ENCODE measurements at places on chromosomes 13 and 19. TPM values are rescaled to one million over a fixed set of nuclear protein-coding genes. Genes with fewer than 3 reads are reported as not detected.
A peak's percentile ranks its signal among the peaks of the same experiment; 100 is the strongest.

ZNF433 gene
- total RNA-seq = 6.9 TPM

DNA sequence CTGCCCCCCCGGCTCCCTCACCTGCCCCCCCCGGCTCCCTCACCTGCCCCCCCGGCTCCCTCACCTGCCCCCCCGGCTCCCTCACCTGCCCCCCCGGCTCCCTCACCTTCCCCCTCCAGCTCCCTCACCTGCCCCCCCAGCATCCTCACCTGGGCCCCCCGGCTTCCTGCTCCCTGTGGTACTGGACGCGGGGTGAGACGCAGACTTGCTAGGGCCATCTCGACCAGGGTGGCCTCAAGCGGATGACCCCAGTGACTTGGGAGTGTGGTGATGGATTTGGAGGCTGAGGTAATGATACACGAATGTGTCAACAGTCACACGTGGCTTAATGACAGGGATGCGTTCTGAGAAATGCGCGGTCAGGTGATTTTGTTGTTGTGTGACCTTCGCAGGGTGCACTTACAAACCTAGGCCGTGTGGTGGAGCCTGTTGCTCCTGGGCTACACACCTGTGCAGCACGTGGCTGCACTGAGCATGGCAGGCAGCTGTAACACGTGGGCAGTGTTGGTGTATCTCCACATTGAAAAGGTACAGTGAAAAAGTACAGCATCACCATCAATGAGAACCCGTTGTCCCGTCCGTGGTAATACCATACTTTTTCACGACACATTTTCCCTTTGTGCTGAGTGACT is 197.8 kb downstream of the TEX29 start:
- no peak for ATAC-seq

FUT2 gene
- not detected for total RNA-seq

ZNF320 gene
- 16.2 TPM for total RNA-seq

DNA sequence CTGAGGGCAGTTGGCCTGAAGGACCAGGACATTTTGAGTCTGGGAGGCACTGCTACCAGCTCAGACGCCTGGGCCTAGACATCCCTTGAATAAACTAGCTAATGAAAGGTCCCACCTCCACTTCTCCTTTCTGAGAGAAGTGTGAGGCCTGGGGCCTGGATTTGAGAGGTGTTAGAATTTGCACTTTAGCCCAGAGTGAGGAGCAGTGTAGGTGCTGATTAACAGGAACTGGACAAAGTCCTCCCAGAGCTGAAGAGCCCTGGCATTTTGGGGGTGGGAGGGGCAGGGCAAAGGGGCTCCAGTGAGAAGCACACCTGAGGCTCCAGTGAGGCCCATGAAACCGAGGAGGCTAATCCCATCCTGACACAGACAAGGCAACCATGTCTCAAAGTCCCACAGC is 15.2 kb upstream of the SLC1A5 start:
- no peak for ATAC-seq

DNA sequence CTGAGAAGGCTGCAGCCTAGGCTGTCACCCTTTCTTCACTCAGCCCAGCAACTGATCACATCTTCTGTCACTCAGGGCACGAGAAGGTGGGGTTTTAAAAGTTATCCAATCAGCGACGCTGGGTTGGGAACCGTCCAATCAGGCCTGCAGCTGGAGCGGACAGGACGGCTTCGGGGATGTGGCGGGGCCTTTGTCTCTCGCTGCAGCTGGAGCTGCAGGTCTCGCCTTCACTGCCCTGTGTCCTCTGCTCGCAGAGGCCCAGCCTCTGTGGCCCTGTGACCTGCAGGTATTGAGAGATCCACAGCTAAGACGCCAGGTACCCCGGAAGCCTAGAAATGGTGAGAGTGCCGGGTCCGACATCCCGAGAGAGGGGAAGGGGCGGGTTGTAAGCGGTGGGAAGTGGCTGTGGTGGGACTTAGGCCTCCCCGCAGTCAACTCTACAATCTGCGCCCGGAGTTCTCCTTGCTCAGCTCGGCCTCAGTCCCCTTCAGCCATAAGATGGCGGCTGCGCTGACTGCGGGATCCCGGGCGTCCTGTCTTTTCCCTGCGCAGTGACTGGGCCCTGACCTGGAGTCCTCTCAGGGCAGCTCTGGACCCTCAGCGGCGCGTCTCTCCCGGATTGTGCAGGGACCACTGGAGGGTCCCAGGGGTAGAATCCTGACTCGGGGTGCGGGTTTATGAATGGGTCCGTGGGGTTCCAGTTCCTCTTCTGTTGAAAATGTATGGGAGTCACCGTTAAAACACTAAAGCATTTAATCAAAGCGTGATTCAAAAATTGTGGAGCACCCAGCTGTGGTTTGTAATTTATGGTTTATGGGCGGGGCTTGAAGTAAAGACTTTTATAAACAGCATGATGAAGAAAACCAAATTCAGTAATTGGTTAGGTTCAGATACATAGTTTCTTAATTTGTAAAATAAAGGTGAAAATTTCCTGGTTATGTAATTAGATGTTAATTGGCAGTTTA is at the start of gene ZNF714:
ZNF714 (plus strand) TSS at position 193 of the 965 bp plus-strand sequence. CDS start 16,066 bp downstream, outside the sequence.
- peak; percentile 94 for ATAC-seq

CYP4F3 gene
- 0.81 TPM for total RNA-seq

DNA sequence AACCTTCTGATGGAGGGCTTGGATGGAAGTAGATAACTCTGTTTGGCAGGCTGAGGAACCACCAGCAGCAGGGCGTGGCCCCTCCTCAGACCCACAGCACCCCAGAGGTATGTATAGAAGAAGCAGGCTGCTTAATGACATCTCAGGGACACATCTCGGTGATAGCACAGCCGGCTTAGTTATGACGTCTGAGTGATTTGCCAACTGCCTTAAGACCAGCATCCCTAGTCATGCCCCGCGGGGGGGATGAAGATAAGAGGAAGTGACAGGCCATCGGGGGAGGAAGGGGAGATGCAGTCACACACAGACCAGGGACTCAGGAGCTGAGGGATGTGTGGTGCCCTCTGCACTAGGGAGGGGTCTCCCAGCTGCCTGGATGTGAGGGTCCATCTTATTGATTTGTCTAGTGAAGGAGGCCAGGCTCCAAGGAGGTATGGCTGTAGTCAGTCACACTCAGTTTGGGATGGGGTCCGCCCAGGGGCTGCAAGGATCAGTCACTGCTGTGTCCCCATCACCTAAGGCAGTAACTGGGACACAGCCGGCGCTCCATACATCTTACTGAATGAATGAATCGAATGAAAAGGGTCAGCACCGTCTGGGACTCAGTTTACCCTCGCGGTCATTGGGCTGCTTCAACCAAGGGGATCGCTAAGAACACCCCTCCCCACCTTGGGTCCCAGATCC is 19.2 kb upstream of the ERCC1 start:
- ATAC-seq = no peak

ZNF793 gene
- 8.1 TPM for total RNA-seq

GRCh38 chr13:99989276-99990125 is 7.9 kb downstream of the ZIC2 start:
- peak; percentile 16 for ATAC-seq

- ATAC-seq = peak; percentile 43
Measured at GRCh38 chr13:24038841-24039330, 121.6 kb upstream of the SPATA13 start.

DNA sequence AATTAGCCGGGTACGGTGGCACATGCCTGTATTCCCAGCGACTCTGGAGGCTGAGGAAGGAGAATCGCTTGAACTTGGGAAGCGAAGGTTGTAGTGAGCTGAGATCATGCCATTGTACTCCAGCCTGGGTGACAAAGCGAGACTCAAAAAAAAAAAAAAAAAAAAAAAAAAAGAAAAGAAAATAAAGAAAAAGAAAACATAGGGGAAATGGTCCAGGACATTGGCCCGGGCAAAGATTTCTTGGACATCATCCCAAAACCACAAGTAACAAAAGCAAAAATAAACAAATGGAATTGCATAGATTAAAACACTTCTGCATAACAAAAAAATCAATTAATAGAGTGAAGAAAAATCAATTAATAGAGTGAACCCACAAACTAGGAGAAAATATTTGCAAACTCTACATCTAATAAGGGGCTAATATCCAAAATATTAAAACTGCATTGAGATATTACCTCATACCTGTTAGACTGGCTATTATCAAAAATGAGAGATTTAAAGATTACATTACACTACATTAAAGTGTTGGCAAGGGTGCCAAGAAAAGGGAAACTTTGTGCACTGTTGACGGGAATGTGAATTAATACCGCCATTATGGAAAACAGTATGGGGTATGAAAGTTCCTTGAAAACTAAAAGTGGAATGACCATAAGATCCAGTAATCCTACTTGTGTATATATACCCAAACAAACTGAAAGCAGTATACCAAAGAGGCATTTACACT is 18.5 kb upstream of the ABCC4 start:
- ATAC-seq = no peak

DNA sequence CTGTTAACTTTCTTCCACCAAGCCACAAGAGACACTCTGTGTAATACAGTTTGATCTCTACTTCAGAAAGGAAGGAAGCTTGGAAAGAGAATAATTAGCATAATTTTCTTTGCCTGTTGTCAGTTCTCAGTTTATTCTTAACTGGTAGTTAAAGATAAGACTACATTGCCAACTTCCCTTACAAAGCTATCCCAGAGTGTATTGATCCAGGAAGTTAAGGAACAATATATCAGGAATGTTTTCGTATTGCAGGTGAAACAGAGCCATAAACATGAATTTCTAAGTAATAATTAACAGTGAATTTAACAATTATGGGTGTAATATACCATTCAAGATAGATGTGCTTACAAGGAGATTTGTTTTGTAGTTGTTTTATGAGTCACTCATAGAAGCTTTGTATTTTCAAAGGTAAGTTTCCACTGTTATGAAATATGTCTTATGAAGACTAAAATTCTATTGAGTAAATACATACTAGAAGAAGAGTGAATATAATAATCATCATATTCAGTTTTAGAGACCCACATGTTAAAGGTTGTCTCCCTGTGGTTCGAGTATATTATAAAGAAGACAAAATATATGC is 88.4 kb upstream of the KLF5 start:
- no peak for ATAC-seq

- no peak for ATAC-seq
Measured at GRCh38 chr13:21133077-21133476, 43.3 kb downstream of the SKA3 start.

ALKBH6 gene
- total RNA-seq = 38.3 TPM

KIR3DL1 gene
- total RNA-seq = not detected

SMIM44 gene
- not detected for total RNA-seq

GRCh38 chr19:45681391-45682015 is 10.2 kb downstream of the SNRPD2 start:
- peak; percentile 95 for ATAC-seq

LILRB2 gene
- 5.0 TPM for total RNA-seq

- peak; percentile 25 for ATAC-seq
Measured at GRCh38 chr13:75762076-75762937, 126.2 kb downstream of the LMO7 start.

DNA sequence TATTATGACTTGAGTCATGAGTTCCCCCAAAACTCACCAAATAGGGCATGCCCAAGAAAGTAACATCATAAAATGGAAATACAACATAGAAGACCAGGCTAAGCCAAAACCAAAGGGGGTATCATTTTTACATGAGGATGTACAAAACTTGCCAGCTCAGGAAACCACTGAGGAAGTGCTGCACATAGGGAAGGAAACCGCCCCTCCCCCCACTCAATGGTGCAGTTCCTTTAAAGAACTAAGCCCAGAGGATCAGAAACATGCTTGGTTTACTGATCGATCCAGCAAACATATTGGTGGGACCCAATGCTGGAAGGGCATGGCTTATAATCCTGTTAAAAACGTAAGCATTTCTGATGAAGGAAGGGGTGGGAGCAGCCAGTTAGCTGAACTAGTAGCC is 4.2 kb upstream of the ZNF486 start:
- no peak for ATAC-seq

GRCh38 chr19:15488489-15489226 is 9.4 kb upstream of the PGLYRP2 start:
- ATAC-seq = no peak

ZNF714 gene
- total RNA-seq = 2.8 TPM

DNA sequence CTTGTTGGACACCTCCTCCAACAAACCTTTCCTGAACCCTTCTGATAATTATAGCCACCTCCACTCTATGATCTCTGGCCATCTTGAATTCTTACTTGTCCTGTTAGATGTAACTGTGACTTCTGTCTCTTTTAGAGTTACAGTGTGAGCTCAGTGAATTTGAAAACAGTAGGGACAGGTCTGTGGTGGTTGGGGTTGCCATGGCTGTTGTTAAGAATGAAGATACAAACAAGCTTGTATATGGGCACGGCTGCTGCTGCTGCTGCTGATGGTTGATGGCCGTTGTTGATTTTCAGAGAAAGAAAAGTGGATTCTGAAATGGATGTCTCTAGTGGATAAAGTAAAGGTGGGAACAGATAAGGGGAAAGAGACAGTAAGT is 101.5 kb downstream of the STARD13 start:
- ATAC-seq = no peak

- ATAC-seq = no peak
Measured at GRCh38 chr13:73704587-73704986, 429.6 kb downstream of the KLF12 start.

DNA sequence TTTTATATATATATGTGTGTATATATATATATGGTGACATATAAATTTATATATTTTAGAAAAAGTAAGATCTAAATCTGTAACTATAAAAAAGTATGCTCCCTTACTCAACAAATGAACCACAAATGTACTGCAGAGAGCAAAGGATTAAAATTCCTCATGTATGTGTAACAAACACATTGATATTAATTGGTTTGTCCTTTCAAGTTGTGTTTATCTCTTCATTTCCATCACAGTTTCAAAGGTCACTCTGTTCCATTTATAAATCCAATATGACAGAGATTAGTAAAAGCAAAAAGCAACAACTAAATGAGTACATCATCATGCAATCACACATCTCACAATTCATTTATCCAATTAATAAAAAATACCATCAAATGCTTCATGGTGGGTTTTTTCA is 247.9 kb downstream of the DACH1 start:
- ATAC-seq = no peak

DNA sequence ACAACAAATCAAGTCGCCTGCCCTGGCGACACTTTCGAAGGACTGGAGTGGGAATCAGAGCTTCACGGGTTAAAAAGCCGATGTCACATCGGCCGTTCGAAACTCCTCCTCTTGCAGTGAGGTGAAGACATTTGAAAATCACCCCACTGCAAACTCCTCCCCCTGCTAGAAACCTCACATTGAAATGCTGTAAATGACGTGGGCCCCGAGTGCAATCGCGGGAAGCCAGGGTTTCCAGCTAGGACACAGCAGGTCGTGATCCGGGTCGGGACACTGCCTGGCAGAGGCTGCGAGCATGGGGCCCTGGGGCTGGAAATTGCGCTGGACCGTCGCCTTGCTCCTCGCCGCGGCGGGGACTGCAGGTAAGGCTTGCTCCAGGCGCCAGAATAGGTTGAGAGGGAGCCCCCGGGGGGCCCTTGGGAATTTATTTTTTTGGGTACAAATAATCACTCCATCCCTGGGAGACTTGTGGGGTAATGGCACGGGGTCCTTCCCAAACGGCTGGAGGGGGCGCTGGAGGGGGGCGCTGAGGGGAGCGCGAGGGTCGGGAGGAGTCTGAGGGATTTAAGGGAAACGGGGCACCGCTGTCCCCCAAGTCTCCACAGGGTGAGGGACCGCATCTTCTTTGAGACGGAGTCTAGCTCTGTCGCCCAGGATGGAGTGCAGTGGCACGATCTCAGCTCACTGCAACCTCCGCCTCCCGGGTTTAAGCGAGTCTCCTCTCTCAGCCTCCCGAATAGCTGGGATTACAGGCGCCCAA is at the start of gene LDLR:
LDLR (plus strand) TSS at position 210 of the 760 bp plus-strand sequence; CDS start at position 296, 86 bp downstream.
- peak; percentile 52 for ATAC-seq

Data from gastroesophageal sphincter (tissue), 4 donors.